ENCODE measurements at places on chromosomes 16 and 17. TPM values are rescaled to one million over a fixed set of nuclear protein-coding genes. Genes with fewer than 3 reads are reported as not detected.

The TVP23A gene
- total RNA-seq, result not detected

The SLFN11 gene
- 30.3 TPM for total RNA-seq

The NEK8 gene
- 2.7 TPM for total RNA-seq

The TMC7 gene
- total RNA-seq, result 0.69 TPM

The CES1 gene
- total RNA-seq, result not detected

The PRAC2 gene
- not detected for total RNA-seq

The MYH11 gene
- total RNA-seq, result under 0.01 TPM

The CLCN7 gene
- 73.9 TPM for total RNA-seq

The KCNAB3 gene
- total RNA-seq, result 0.88 TPM

The WBP2 gene
- 29.7 TPM for total RNA-seq

The FBXL19 gene
- total RNA-seq, result 25.5 TPM

The CNGB1 gene
- not detected for total RNA-seq

The HSD17B2 gene
- total RNA-seq, result 1.8 TPM

The GH1 gene
- not detected for total RNA-seq

The CSH2 gene
- not detected for total RNA-seq

The TERB1 gene
- total RNA-seq, result not detected

The KRTAP4-3 gene
- total RNA-seq, result not detected

The ECI1 gene
- 22.4 TPM for total RNA-seq

The DYNLRB2 gene
- not detected for total RNA-seq

The CDH11 gene
- 803 TPM for total RNA-seq

The ERI2 gene
- 19.6 TPM for total RNA-seq

The UNC119 gene
- 26.7 TPM for total RNA-seq

The ABCC12 gene
- total RNA-seq, result not detected

The ADPRM gene
- 10.8 TPM for total RNA-seq

The CACNG5 gene
- not detected for total RNA-seq

The CCT6B gene
- 0.51 TPM for total RNA-seq

The KIFC3 gene
- total RNA-seq, result 69.2 TPM
